Umbilical cord (tissue), 2 donors: ENCODE measurements at places on chromosomes 2 and 18.

DNA sequence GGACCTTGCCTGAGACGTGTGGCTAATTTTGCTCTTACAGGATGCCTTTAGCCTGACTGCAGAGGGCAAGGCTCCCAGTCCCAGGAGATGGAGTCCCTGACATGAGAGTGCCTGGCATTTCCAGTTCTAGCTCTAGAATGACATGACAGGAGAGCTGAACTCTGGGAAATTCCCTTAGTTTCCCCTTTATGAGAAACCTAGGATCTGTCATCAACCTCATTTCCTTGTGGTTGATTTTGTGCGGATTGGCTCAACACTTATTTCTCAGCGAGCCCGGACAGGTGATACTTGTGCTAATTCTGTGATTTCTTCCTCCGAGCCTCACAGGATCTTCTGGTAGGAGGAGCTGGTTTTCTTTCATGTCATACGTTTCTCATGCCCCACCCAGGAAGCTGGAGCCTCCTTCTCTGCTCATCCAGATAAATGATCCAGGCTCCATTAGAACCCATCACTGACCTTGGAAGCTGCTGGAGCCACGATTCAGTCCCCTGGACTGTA, at the start of gene IL36G:
TSS of gene IL36G (plus strand) at position 448 of the 498 bp plus-strand sequence. CDS start 633 bp downstream, outside the sequence.
- DNase-seq = no peak

- no peak for DNase-seq
These were observed 50.0 kb downstream of the SLC8A1 start for GRCh38 chr2:40401896-40402295.

DNA sequence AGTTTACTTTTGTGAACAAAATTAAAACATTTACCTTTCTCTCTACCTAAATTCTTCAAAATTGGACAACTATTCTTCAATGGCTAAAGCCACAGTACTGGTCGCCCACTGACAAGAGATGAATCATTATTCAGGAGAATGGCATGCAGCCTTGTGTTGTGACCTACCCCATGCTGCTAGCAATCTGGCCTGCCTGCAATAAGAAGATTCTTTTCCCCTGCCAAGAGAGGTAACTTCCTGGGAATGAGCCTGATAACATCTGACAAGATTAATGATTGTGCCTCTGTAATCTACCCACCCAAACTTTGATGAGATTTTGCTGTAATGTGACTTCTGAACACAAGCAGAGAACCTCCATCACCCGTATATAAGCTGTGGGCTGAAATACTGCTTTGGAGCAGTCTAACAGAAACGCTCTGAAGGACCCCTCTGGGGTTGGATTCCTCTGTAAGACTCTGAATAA, 47.0 kb upstream of the ST3GAL5 start:
- peak; percentile 69 for DNase-seq

- DNase-seq = no peak
These were observed 858 bp downstream of the POLR1B start for GRCh38 chr2:112542984-112543661.

DNA sequence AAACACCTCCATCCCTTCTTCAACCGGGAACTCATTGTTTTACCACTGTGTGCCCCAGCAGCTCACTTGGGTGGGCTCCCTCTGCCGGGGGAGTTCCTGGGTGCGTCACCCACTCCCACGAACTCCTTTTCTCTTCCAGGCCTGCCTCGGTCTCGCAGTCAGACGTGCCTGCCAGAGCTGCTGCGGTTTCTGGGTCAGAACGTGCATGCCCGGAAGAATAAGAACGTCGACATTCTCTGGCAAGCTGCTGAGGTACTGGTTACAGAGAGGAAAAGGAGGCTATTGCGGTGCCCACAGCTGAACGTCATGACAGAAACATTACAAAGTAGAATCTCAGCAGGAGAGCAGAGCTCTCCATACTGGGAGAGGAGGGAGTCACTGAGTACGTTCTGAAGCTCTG, 35.6 kb downstream of the COA5 start:
- DNase-seq = no peak

GRCh38 chr2:218679119-218679518, 7.2 kb downstream of the STK36 start:
- DNase-seq = no peak

DNA sequence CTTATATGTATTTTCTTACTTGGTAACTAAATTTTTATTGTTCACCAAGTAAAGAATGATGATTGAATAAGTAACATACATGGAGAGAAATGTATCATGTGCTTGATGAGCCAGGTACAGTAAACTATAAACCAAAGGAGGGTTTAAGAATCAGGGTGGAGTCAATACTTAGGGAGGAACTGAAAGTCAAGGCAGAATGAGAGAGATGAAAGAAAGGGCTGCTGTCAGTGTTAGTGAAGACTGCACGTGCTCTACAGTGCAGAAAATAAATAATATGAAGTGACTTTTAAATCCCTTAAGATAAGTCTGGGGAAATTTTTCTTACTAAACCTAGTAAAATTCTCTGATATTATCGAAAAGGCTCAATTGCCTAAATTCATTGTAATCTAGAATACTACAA, 986.0 kb downstream of the DSC3 start:
- no peak for DNase-seq
